ENCODE measurements at places on chromosomes 7 and 10. TPM values are rescaled to one million over a fixed set of nuclear protein-coding genes. Genes with fewer than 3 reads are reported as not detected.

DNA sequence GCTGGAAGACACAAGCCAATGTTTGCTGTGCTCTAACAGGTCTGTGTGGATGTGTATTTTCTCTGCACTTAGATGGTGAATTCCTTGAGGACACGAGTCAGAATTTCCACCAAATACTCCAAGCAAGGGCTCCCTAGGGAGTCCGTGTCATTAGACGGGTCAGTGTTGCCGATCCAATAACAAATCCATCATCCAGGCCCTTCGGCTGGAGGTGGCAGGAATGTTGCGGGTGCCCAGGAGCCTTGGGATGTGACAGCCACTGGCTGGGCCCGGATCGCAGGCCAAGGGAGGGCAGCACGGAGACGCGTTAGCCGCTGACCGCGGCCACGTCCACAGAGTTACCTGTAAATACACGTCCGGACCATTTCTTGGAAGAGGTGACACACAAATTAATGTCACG, 186.8 kb downstream of the WDR37 start:
- no peak for DNase-seq

DNA sequence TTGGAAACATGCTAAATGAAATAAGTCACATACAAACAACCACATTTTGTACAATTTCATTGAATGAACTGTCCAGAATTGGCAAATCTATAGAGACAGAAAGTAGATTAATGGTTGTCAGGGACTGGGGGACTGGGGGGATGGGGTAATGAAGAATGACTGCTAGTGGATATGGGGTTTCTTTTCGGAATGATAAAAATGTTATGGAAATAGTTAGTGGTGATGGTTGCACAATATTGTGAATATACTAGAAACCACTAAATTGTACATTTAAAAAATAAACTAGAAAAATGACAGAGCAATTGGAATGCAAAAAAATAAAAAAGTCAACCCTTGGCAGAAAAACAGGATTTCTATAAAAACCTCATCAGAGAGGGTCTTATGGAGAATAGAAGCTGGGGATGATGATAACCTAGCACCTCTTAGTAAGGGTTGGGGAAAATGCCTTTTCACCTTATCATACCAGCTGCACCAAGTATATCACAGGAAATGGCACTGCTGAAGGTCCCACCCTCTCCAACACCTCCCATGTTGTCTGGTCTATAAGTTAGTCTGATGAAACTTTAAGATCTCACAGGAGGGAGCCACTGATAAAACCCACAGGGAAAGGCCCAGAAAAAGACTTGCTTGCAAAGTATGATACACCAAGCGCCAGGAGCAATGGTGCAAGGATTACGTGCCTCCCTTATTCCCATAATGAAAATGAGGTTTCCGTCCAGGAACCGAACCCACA, 23.1 kb upstream of the JAZF1 start:
- peak; percentile 21 for DNase-seq

DNA sequence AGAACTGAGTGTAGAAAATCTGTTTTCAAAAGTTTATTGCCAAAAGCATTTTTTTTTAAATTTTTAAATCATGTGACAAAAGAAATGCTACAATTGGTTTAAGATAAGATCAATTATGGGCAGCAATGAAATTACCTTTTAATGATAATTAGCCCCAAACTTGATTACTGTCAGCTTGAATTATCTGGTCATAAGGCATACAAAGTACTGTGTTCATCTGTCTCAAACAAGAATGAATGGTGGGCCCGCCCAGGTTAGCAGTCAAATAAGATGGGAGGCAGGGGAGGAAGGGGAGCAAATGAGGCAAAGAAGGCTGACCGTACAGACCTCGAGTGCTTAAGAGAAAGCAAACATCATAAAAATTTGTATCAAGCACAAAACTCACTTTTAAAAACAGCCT, 68.1 kb downstream of the JAZF1 start:
- no peak for DNase-seq

DNA sequence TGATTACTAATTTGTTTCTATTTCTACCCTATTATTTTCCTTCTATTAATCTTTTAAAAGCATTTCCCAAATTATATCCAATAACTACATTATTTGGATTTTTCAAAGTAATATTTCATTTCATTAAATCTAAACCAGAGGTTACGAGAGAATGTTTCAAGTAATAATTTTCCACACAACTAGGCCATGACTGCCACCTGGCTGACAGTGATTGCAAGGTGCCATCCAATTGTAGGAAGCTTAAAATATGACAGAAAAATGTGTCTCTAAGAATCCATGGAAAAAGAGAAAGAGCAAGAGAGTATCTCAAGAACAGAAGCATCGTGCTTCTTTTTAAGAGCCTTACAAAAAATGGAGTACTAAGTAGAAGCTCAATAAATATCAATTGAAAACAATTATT, 48.7 kb downstream of the TPK1 start:
- DNase-seq: no peak

GRCh38 chr10:98316661-98317060, 48.7 kb upstream of the LOXL4 start:
- DNase-seq: peak; percentile 63

The SLC18A2 gene
- not detected for total RNA-seq

DNA sequence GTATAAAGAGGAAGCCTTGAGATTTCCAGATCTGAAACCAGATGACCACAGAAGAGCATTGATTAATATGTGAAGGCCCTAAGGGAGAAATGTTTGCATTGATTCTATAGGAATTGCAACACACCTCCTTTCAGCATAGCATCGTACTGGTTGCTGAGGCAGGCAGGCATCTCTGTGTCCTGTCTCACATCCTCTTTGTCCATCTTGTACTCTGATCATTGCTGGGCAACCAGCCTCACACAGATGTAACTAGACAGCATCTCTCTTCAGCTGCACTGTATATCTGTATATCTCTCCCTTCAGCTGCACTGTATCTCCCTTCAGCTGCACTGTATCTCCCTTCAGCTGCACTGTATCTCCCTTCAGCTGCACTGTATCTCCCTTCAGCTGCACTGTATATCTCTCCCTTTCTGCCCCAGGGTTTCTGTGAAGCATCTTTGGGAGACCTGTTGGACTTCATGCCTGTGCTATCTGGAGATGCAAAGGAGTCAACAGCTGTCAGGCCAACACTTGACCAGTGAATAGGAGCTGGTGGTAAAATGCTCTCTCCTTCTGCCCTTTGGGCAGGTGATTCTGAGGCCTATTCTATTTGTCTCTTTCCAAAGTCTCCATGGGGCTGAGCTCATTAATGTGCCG, 40.3 kb downstream of the TMEM178B start:
- DNase-seq: no peak

DNA sequence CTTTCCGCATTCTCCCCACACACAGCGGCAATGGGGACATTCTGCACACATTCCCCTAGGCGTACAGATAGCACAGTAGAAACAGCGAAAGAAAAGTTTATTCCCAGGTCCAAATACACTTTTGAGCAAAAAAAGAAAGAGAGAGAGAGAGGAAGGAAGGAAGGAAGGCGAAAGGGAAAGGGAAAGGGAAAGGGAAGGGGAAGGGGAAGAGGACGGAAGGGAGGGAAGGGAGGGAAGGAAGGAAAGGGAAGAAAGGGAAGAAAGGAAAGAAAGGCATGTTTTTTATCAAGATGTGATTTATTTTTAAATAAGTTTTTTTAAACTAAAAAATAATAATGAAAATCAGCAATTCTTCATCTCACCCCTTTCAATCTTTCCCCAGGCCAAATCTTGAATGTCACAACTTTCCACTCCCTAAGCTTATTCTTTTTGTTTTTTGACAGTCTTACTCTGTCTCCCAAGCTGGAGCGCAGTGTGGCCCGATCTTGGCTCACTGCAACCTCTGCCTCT, 281.7 kb downstream of the SKIDA1 start:
- no peak for DNase-seq

- no peak for DNase-seq
These were observed 794.5 kb upstream of the IGFBP3 start for GRCh38 chr7:46715579-46715978.

GRCh38 chr10:9786101-9786500, 1231.6 kb upstream of the CELF2 start:
- no peak for DNase-seq

DNA sequence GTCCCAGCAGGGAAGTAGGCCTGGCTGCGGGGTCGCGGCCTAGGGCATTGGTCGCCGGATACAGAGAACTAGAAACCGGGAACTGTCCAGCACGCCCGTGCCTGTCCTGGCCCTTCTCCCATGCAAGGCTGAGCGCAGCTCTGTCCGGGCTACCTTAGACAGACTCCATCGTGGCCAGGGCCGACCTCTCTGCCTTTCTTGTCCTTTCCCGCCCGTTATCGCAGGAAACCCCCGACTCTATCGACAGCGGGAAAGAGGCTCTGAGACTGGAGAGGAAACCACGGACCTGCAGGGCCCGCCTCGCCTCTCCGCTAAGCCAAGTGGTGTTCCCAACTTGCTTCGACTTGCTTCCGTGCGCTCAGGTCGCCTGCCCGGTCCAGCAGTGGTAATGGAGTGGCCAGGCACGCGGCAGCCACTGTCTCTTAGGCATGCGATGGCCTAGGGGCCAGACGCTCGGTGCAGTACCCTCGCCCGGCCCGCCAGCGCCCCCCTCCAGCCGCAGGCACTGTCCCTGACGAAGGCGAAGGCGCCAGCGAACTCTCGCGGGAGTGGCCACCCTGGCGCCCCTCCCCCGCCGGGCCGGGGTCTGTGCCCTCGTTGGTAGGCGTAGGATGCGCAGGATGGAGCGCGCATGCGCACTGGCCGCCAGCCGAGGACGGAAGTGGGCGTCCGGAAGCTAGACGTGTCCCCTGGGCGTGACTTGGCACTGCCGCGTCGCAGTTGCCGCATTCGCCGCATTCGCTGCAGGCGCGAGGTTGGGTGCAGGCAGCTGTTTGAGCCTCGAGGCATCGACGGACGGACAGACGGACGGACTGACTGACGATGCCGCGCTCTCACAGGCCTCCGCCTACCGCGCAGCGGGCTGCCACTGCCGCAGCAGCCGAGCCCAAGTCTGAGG, 54.4 kb downstream of the MCMBP start:
- DNase-seq: no peak

The PBLD gene
- total RNA-seq: 9.1 TPM

DNA sequence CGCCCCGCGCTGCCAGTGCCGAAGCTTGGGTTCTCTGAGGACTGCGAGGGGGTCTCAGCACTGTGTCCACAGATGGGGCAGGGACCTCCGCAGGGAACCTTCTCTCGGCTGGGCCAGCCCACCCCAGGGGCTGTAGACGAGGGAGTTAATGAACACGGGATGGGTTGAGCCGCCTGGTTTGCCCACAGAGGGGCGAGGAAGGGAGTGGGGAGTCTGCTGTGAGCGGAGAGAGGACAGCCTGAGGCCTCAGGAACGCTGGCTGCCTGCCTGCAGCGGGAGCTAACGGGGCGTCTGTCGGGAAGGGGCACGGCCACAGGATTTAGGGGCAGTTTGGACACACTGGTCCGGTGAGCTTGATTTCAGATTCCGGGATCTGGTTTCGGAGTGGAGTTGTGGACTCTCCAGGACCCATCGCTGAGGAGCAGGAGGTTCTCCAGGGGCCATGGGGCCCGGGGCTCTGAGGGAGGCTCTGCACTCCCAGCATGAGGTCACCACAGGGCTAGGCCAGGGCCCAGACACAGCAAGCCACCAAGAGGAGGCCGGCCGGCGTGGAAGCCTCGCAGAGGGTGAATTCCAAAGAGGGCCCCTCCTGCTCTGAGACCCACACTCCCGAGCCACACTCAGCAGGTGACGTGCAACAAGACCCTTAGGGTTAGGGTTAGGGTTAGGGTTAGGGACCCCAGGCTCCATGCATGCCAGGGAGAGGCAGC, 19.0 kb upstream of the FAM20C start:
- no peak for DNase-seq

The KCNMA1 gene
- 16.1 TPM for total RNA-seq

The IFIT1B gene
- 0.37 TPM for total RNA-seq

DNA sequence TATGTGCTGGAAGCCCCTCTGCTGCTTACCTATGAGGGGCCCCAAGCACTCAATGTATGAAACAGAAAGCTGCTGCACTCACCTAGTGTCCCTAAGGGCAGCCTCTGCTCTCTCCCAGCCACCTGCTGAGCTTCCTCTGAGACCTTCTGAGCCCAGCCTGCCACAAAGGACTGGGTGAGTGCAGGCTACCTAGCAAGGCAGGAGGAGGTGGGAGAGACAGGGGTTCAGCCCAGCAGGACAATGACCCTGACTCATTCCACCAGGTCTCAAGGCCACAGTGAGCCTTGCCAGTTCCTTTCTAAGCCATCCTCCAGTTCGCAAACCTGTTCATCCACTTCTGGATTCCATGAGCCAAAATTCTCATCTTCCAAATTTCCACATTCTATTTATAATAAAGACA, 16.3 kb downstream of the VOPP1 start:
- no peak for DNase-seq

DNA sequence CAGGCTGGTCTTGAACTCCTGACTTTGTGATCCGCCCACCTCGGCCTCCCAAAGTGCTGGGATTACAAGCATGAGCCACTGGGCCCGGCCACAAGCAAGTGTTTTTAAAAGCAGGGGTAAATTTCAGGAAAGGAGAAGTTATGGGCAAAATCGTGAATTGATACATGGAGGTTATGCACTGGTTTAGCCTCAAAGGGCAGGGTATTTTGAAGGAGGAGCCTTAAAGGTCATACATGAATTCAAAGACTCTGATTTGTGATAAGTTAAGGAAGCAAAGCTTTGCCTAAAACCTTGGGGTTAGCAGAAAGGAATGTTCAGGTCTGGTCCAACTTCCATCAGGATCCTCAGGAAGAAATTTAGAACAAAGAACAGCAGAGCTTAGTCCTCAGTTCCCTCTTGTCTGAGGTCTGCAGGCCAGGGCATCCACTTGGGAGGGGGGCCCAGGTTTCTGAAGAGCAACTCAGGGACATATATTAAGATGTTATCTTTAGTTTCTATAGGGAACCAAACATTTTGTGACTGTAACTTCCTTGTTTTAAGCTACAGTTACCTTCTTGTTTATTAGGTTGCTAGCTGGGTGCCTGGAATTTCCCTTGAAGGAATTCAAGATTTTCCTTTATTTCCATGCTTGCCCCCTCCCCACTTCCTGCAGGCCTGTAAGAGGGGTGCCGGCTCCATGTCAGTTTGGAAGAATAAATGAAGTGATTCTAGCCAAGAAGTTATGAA, 2.8 kb upstream of the REPIN1 start:
- no peak for DNase-seq

The LRIT1 gene
- total RNA-seq: not detected

DNA sequence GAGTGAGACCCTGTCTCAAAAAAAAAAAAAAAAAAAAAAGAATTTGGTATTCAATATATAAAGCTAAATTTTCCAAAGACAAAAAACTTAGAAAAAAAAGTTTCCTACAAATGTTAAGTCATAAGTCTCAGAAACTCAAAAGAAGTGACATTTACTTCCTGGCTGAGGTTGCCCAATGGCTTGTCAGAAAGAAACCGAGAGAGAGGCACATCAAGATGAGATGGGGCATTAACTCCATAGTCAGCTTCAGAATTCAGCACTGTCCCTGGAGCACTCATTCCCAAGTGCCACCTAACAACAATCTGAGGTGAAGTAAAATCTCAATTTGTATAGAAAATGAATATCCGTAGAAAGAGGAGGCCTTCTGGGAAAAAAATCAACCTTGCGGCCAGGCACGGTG, 6.8 kb upstream of the SPOCK2 start:
- no peak for DNase-seq

- DNase-seq: no peak
These were observed 41.6 kb downstream of the HK1 start for GRCh38 chr10:69319841-69320316.

The SPDYE9 gene
- total RNA-seq: not detected
